Muscle of leg (tissue), 16 donors: ENCODE measurements at places on chromosomes 3 and 15. TPM values are rescaled to one million over a fixed set of nuclear protein-coding genes. Genes with fewer than 3 reads are reported as not detected.

GRCh38 chr15:58548308-58549012 lies 116.7 kb downstream of the LIPC start:
- no peak for DNase-seq

Gene GHSR
- not detected for total RNA-seq

- no peak for DNase-seq
Measured at GRCh38 chr3:72725229-72725628, 123.0 kb downstream of the SHQ1 start.

Gene NR2E3
- total RNA-seq: 3.4 TPM

Gene FAM81A
- total RNA-seq: 0.35 TPM

- DNase-seq: no peak
Measured at GRCh38 chr3:126381966-126382365, 12.7 kb upstream of the CFAP100 start.

DNA sequence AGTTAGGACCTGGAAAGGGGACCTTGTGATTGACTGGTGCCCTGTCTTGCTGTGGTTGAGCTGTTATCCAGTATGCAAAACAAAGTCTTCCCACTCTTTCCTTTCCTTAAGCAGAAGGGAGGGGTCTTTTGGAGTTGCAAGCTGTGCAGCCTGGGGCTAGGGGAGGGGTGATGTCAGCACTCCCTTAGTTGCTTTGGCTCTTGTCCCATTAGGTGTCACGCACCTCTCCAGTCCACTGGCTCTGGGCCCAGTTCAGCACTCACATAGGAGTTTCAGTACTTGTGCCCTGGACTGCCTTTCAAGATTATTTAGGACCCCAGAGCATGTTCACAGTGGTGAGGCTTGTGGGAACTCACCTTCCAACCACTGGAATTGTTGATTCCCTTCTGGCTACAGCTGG lies 238.5 kb downstream of the DOCK3 start:
- DNase-seq: no peak

GRCh38 chr3:184505076-184505878 lies 56.3 kb upstream of the EPHB3 start:
- peak; percentile 87 for DNase-seq

DNA sequence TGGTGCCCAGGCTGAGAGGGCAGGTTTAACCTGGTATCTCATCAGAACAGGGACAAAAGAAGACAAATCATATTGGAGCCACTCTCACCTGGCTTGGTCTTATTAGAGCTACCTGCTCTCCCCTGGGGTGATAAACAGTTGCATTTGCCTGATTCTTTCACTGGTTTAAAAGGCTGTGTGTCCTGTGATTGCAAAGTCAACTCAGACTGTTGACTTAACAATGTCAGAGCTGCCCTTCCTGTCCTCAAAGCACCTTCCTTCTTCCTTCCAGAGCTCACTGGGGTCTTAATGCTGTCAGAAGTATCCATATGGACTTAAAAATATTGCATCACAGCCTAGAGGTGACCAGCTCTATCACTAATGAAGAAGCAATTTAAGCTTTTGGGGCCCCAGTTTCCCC lies 50.5 kb upstream of the MINAR1 start:
- DNase-seq: no peak

DNA sequence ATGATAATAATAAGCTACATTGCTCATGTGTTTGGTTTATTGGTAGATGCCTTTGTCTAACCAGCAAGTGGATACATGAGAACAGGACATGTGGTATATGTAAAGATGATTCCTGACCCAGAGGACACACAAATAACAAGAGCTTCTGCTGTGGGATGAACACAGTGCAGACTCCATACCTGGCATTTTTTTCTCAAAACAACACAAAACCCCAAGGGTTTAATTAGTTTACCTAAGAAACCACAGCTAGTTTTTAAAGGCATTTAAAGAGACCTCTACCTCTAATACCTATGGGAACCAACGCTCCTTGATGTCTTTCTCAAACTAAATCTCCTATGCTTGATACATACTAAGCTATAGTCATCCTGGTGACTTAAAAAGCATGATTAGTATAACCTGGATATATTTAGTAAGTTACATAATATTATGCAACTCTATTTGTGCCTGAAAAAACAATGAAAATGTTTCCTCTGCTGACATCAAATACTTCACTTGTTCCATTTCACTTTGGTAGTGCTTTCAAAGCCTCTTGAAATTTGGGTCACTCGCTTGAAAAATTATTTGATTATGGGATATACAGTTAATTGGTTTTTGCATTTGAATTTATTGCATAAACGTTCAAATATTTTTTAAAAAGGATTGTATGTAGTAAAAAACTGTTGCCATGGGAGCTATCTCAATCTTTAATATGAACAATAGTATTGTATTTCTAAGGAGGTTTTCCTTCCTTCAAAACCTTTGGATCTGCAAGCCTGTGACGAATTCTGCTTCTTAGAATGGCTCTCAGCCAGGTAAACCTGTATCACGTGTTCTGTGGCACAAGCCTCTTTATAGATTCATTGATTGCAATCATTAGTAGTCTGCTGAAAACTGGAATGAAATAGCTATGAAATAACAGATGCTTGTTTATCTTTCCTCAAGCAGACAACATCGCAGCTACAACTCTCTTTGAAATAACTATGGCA lies 233.0 kb upstream of the KCNMB2 start:
- DNase-seq: no peak

GRCh38 chr3:173747427-173747826 lies 349.9 kb downstream of the NLGN1 start:
- no peak for DNase-seq

Gene CCDC39
- not detected for total RNA-seq

DNA sequence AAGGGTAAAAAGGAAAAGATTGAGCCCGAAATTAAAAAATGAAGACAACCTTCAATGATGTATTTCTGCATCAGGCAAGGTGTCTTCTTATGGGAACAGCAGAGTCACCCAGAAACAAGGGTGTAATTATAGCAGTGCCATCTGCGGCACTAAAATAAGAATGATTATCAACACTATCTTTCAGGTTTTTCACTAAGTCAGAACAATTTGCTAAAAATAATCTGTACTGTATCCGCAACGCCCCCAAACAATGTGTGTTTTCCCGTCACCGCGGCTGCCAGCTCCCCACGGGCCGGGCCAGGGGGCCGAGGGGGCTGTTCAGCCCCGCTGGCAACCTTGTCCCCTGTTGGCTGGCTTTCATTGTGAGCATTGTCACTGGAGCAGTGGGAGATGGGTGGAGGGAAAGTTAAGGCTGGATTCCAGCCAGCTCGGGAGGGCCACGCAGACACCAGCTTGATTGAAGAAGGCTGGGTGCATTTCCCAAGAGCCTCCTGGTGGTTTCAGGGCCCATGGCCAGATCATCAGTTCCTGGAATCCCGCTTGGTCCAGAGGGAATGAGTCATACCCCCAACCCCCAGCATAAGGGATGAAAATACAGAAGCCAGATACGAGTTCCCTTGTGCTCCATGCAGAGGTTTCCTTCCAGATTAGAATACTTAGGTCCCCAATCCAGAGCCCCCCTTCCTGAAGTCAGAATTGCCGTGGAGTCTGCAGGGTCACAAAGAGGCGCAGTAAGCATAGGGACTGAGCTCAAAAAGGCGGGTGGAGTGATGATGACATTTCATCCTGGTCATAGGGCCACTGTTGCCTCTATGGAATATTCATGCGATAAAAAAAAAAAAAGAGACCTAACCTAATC lies 90.2 kb upstream of the KLF13 start:
- DNase-seq: peak; percentile 59

GRCh38 chr15:31294067-31294466 lies 32.6 kb upstream of the KLF13 start:
- no peak for DNase-seq

GRCh38 chr3:30309961-30310954 lies 296.1 kb upstream of the TGFBR2 start:
- peak; percentile 41 for DNase-seq

DNA sequence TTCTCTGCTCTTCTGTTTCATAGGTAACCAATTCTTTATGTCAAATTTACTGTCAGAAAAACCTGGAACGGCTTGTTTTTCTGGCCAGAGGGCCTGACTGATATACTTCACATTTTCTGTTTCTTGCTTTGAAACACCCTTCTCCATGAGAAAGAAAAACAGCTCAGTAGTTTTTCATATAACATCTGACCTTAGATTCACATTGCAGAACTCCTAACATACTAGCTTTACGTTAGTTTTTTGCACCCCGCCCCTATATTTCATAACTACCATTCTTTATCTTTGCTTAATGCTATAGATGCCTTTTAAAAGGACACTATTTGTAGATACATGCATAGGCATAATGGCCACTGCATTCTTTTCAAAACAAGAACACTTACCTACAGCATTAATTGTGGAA lies 83.9 kb upstream of the TSC22D2 start:
- no peak for DNase-seq

Gene FMN1
- total RNA-seq: 1.6 TPM

DNA sequence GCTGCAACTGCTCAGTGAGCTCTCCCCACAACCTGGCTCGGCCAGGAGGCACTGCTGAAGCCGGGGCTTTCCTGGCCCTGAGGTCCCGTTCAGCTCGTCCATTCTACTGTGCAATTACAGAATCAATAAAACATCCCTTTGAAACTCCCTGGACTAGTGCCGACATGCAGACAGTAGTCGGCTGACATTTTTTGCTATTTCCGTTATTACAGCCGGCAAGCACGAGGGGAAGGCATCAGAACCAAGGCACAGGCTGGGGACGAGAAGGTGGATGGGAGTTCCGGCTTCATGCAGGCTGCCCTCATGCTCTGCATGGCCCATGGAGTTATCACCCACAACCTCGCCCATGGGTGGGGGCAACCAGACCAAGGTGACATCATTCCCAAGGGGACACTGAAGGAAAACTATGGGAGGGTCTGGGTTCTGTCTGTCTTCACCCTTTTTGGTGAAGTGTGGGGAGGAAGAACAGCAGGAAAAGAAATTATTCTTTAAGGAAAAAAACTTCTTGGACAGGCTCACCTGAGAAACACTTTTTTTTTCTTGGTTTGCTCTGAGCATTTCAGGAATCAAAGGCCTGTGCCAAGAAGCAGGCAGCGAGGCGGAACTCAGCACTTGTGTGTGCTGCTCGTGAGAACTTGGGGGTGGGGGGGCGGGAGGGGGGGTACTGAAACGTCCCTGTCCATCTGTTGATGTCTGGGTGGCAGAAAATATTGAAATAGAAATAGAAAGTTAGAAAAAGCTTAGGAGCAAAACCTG lies 154.5 kb downstream of the FOXP1 start:
- peak; percentile 86 for DNase-seq

Gene SLC28A2
- not detected for total RNA-seq

GRCh38 chr3:170196833-170197232 lies 15.3 kb upstream of the PHC3 start:
- DNase-seq: no peak

DNA sequence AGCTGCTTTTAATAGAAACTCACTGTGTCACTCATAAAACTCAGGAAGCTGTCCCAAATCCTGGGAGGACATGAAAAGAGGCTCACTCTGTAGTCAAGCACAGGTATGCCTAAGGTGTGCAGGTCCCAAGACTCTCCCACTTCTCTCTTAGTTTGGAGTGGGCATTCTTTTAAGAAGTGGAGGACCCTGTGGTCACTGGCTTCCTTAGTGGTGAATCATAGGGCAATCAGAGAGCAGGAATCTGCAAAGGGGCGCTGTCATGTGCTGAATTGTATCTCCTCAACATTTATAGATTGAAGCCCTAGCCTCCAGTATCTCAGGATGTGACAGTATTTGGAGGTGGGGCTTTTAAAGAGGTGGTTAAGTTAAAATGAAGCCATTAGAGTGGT lies 47.2 kb upstream of the ZBTB38 start:
- DNase-seq: no peak

Gene VILL
- total RNA-seq: 7.2 TPM

DNA sequence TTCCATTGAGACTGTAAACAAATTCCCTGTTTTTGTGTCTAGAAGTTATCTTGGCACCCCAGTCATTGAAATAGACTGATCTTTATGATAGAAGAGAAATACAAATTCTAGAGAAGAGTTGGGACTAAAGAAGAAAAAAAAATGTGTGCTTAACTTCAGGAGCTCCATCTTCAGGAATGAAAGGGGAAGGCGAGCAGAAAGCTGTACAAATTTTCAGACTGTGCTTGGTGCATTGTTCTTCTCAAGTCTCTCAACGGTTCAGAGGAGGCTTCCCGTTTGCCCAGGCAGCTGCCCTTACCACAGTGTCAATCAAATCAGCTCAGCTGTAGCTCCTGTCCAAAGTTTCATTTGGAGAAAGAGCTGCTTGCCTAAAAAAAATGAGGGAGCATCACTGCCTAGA lies 41.7 kb downstream of the OXSM start:
- DNase-seq: peak; percentile 49

GRCh38 chr3:193053046-193053435 lies 135.4 kb upstream of the MB21D2 start:
- DNase-seq: peak; percentile 70

DNA sequence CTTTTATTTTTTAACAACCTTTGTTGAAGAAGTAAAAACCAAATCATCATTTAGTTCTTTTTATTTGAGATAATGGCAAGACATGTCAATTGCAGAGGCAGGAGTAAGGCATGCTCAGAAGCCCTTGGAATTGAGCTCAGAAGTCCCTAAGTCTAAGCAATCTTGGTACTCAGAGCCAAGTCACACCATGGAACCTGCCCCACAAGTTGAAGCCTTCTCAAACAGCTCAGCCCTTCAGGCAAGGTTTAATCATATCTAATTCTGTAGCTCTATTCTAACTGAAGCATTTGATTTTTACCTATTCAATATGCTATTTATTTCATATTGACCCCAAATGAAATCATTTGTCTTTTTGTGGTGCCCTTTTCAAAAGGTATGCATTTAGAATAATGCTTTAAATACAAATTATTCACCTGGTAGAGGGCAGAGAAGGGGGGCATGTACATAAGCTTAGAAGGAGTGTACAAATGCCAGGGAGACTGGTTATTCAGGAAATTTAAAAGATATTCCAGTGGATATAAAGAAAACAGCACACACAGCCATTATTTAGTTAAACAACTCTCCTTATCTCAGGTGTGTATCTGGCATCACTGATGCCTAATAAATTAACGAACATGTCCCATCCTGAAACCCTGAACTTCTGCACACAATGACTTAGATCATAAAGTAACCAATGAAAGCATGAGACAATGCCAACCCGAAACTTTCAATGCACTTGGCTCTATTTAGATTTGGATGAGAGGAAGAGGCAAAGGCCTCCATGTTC lies 26.2 kb upstream of the TOP2B start:
- DNase-seq: no peak

Gene STRIT1
- 15.3 TPM for total RNA-seq

DNA sequence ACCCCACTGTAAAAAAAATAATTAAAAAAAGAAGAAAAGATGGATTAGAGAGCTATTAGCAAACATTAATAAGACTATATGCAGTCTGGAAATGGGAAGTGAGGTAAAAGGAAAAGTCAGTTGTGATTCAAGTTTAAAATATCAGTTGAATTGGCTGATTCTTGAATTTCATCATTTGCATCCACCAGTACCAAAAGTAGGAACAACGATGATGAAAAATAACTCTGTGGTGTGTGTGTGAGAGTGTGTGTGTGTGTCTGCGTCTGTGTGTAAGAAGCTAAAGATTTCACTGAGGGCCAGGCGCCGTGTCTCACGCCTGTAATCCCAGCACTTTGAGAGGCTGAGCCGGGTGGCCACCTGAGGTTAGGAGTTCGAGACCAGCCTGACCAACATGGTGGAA lies 56.0 kb upstream of the SLC4A7 start:
- DNase-seq: no peak

- DNase-seq: no peak
Measured at GRCh38 chr3:150757364-150757763, 5.6 kb downstream of the SIAH2 start.

GRCh38 chr3:155032918-155033317 lies 47.2 kb upstream of the MME start:
- DNase-seq: peak; percentile 9
